ENCODE measurements at places on chromosomes 2 and 18. TPM values are rescaled to one million over a fixed set of nuclear protein-coding genes. Genes with fewer than 3 reads are reported as not detected.

The DOK6 gene
- total RNA-seq, result not detected

The KLHL41 gene
- 0.43 TPM for total RNA-seq

The ZNF407 gene
- total RNA-seq, result 32.7 TPM

The SOX11 gene
- not detected for total RNA-seq

The KCNG3 gene
- 0.09 TPM for total RNA-seq

The GCKR gene
- total RNA-seq, result 0.23 TPM

The PJVK gene
- total RNA-seq, result 4.3 TPM

The RTTN gene
- 19.4 TPM for total RNA-seq

- DNase-seq, result no peak
Observed at GRCh38 chr2:117967977-117968718, 45.7 kb downstream of the CCDC93 start.

GRCh38 chr2:185436787-185437372, 301.7 kb upstream of the FSIP2 start:
- DNase-seq, result no peak

GRCh38 chr2:206328974-206329373, 54.5 kb downstream of the ZDBF2 start:
- no peak for DNase-seq

- DNase-seq, result no peak
Observed at GRCh38 chr18:55786651-55787272, 198.8 kb upstream of the TCF4 start.

GRCh38 chr2:209495855-209496585, 72.2 kb downstream of the MAP2 start:
- no peak for DNase-seq

- no peak for DNase-seq
Observed at GRCh38 chr2:129847043-129847442, 132.4 kb upstream of the RAB6C start.

GRCh38 chr2:80311304-80311703, 6.8 kb upstream of the LRRTM1 start:
- DNase-seq, result no peak

DNA sequence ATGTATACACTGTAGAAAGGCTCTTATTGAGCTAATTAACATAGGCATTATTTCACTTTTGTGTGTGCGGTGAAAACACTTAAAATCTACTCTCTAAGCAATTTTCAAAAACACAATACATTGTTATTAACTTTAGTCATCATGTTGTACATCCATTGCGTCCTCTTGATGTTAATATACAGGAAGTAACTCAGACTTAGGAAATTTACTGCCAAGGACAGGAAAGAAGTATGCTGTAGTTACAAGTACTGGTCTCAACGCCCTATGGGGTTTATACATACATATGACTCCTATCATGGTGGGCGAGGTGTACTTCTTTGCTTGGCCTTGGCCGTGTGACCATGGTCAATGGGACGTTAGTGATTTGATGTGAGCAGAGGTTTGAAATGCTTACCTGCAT, 15.5 kb downstream of the SCTR start:
- DNase-seq, result no peak

GRCh38 chr2:235139956-235140800, 188.4 kb downstream of the SH3BP4 start:
- DNase-seq, result no peak

DNA sequence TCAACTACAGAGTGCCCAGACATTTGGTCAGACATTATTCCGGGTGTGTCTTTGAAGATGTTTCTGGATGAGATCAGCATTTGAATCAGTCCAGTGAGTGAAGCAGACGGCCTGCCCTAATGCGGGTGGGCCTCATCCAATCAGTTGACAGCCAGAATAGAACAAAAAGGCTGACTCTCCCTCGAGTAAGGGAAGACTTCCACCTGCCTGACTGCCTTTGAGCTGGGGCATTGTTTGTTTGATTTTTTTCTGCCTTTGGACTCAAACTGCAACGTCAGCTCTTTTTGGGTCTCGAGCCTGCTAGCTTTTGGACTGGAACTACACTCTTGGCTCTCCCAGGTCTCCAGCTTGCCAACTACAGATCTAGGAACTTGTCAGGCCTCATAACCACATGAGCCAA, 111.7 kb upstream of the AGAP1 start:
- DNase-seq, result no peak

DNA sequence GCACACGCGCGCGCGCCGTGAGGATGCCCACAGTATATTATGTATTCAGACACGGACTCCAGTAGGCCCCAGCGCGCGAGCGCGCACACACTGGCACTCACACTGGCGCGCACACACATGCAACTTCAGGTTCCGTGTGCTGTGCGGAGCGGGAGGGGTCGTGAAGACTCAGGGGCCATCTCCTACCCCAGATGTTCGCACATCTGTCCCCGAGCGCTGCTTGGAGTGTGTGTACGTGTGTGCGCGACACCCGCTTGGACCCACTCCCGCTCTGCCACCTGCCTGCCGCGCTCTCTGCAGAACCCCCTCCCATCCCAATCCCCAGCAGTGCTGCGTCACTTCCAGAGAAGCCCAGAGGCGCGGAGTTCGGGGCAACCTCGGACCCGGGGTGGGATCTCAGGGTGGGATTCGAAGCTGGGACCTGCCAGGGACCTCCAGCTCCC, 2.6 kb downstream of the NRP2 start:
- no peak for DNase-seq

DNA sequence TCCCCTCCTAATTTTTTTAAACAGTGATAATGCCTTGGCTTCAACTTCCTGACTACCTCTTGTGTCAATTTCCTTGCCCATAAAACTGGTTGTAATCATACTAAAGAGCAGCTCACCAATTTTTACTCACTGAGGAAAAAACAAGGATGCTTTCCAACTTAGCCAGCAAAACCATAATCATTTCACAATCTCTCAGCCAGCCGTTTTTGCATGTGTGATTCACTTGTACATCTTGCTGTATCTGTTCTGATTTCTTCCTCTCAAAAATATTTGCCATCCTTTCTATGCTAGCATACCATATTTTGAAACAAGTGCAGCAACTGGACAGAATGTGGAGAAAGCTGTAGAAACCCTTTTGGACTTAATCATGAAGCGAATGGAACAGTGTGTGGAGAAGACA, 60.7 kb downstream of the RAB27B start:
- no peak for DNase-seq

DNA sequence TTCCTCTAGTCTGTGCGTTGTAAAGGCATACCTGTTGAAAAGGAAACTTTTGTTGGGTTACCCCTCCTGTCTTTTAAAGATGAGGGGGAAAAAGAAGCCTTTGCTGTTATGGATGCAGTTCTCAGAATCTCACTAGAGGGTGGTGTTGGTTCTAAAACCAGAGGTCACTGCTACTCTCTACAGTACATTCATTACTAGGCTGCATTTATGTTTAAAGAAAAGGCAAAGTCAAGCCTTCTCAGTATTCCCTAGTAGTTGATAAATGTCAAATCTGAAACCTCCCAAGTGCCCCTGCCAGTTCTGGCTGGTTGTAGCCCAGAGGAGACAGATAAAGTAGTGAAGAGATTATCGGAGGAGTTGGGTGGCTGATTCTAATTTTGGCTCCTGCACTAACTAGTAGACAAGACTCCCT, 1.4 kb upstream of the PLCL1 start:
- peak; percentile 31 for DNase-seq

DNA sequence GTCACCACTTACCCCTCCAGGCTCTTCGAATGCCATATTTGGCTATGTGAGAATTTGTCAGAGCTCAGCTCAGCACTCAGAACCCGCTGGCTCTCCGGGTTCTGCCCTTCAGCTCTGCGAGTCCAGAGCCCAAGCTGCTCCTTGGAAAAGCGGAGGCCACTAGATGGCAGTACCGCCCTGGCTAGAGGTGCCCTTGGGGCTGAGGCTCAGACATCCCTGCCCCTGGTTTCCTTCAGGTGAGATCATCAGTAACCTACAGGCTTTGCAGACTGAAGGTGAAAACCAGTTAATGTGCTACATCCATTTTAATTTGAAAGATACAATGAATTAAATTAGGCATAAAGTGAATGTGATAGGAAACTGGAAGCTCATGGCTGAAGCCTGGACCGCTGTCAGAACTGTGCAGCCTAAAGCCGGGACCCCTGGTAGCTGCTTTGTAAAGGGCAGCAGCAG, 285.6 kb downstream of the AGAP1 start:
- peak; percentile 15 for DNase-seq

GRCh38 chr2:173223871-173224270, 130.8 kb upstream of the CDCA7 start:
- DNase-seq, result no peak

DNA sequence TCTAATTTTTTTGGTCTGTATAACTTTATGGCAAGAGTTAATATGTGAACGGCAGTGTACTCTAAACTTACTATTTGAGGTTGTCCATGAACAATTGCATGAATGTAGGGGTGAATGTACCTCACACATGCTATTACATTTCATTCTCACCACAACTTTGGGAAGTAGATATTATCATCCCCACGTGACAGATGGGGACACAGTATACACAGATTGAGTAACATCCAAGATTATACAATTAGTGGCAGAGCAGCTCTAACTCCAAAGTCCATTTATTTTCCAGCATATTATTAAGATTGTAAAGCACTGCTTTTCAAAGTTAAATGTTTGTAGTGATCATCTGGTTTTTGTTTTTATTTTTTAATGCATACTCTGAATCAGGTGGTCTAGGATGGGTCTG, 622.1 kb upstream of the ZEB2 start:
- no peak for DNase-seq

DNA sequence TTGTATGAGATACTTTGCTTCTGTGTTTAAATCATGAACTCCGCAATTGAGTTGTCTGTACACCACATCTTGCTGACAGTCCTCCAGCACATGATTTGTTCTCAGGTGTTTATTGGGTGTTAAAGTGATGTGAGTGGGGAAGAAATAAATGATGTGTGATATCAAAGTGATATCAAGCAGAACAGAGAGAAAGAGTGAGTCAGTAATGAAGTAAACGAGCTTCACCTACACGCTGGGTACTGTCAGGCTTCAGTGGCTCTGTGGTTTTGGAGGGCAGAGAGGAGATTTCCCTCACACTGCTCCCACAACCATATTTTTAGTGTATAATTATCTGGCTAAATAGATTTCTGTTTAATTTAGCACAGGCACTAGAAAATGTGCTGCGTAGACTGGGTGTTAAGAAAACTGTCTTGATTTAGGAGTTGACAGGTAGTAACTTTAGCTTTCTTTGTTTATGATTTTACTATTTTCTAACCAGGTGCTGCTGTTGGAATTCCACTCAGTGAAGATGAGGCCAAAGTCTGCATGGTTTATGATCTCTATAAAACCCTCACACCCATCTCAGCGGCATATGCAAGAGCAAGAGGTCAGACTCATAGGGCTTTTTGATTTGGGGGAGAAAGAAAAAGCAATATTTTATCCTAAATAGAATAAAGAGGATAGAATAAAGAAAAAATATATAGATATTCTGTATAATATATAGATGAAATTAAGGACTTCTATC, 21.2 kb downstream of the ATIC start:
- DNase-seq, result no peak

DNA sequence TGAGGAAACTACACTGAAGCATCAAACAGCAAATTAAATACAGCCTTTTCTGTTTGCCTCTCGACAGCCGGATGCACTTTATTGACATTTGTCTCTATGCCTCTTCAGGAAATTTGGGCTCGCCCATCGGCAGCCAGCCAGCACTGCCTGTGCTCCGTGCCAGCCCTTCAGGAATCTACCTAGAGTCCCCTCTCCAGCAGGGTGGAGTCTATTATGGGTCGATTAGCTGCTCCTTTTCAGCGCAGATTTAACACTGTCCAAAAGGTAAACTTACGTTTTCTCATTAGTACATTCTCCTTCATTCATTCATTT, 91.5 kb downstream of the MYCN start:
- no peak for DNase-seq

GRCh38 chr18:45448871-45449270, 166.4 kb upstream of the SLC14A2 start:
- no peak for DNase-seq

All from T-cell (primary cell).